ENCODE measurements at places on chromosomes 12 and 14.

- DNase-seq: no peak
Observed at GRCh38 chr12:66531766-66532165, 147.1 kb downstream of the GRIP1 start.

DNA sequence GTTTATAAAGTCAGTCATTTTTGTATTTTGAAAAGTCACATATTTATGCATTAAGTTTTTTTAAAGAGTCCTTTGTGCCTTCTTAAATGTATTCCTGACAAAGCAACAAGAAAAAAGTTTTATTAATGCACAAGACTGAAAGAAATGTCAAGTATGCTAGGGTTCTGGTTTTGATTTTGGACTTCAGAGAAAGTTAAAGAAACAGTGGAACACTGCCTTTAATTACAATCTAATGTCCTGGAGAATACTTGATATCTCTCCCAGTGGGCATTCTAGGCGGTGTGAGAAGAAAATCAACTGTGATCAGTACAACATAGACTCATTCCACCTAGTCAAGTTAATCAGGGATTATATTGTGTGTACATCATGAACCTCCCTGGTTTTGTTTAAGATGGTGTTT, 49.9 kb downstream of the PRICKLE1 start:
- no peak for DNase-seq

- no peak for DNase-seq
Observed at GRCh38 chr12:29152981-29153630, 4.0 kb downstream of the FAR2 start.

GRCh38 chr12:32047357-32048212, 59.1 kb upstream of the BICD1 start:
- no peak for DNase-seq

DNA sequence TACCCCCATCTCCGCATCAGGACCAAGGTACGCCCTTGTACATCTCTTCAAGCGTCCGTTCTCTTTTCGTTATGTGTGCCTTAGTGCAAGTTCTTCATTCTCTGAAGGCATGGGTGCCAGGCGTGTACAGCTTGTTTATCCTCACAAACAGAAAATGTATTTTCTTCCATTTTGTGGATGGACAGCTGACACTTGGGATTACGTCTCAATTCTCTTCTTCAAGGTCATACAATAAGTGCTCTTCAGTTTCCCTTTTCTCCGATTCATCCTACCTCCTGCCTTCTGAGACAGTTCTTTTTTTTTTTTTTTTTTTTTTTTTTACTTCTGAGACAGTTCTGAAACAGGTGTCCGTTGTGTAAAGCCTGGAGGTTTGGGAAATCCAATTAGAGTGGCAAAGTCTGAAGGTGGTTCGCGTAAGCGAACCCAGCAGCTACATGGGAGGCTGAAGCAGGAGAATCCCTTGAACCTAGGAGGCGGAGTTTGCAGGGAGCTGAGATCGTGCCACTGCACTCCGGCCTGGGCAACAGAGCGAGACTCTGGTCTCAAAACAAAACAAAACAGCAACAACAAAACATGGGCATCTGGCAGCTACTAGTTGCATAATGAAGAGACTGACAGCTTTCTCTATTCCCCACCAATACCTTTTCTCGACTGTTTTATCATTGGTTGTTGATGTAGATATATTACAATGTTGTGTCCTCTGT, 734 bp downstream of the COX6A1 start:
- no peak for DNase-seq

DNA sequence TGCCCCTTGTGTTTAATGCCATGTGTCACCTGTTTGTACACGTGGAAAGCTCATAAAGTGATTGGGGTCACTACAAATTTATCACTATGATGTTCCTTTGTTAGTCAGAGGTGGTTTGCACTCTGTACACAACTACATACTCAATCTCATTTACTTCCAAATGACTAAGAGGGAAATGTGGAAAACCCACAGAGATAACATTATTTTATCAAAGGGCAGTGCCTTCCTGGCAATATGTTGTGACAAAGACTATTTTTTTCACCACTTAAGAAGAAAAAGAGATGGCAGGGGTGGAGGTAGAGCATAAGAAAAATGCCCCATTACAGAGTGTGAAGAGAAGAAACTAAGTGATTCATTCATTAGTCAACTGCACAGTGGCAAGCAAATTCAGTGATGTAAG, 1064.1 kb upstream of the FLRT2 start:
- DNase-seq: no peak

DNA sequence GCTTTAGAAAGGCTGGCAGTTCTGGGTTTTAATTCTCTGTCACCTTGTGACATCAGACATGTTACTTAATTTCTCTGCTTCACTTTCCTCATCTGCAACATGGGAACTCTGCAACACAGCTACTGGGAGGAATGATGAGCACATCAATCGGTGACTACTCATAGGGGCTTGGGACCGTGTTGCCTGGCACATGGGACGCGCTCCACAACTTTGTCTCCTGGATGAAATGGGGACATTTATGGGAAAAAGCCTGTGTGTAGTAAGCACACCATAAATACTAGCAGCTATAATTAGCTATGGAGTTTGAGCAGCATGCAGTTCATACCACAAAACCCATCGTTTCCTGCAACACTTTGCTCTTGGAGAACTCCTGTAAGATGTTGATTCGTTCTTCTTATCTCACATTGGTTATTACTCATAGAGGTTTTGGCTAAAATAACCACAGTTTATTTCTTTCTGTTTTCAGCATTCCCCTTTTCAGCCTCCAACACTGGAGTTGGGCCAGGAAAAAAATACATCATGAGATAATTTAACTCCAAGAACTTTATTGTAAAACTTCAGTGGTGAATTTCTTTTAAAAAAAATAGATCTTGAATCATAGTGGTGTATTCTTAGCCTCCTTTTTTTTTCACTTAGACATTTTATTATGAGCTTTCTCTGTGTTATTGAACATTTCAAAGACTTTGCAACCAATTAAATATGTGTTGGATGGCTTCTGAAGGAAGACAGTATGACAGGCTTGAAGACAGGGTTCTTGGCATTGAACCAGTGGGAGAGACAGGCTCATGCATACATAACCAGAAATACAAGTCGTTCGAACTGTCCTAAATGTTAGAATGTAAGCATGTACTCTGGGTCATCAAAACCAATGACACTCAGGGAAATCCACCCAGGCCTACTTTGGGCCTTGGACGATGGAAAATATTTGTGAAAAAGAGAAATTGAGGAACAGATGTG, 72.7 kb downstream of the RIN3 start:
- DNase-seq: peak; percentile 87

DNA sequence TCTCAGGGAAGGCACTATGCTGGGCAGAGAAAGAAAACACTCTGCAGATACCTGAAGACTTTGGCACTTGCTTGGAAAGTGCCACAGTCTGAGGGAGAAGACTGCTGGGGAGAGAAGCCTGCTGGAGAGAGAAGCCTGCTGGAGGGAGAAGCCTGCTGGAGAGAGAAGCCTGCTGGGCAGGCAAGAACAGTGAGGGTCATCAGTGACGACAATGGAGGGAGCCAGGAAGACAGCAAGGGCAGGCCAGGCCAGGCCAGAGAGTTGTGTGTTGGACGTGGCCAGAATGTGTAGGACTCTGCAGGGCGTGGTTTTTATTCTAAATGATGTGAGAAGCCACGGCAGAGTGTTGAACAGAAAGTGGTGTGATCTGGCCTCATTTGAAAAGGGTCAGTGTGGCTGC, 185.3 kb upstream of the ABCD2 start:
- DNase-seq: no peak

GRCh38 chr14:105860615-105861580, 334.5 kb downstream of the TMEM121 start:
- no peak for DNase-seq

DNA sequence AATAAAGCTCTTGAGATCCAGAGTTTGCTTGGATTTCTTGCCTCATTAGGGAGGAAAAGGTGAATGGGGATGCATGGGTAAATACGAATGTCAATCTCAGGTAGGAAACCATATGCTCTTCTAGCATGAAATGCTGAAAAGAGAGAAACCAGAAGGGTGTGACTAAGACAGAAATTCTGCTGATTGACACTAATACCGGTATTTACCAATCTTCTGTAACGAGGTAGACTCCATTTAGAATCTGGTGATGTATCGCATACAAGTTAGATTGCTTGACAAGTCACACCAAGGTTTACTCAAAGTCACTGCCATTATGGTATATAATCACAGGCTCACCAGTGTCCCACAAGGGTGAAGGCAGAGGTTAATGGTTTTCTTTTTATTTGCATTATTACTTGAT, 337.9 kb downstream of the NRXN3 start:
- no peak for DNase-seq

DNA sequence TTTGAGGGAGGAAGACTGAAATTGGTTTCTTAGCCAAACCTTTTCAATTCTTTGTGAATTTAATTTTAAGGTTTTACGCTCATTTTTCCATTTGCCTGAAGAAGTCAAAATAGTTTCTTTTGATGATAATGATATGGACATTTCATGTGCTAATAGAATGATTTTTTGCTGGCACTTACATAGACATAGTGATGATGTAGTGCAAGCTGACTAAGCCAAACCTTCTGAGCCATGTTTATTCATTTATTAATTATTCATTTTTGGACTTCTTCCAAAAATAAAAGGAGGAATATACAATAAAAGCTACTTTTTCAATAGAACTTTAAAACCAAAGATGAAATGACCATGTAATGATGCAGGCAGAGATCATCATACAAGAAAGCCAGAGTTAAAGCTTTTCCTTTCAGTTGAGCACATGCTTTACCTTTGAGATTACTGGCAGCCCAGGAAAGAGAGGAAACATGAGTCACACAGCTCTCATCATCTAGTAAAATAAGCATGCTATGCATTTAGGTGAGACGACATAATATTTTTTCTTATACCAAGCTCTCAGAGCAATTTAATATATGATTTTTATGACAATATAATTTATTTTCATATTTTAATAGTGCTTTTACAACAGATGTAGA, 24.8 kb downstream of the KCNA1 start:
- no peak for DNase-seq

GRCh38 chr12:2344885-2345284, 292.1 kb downstream of the CACNA1C start:
- DNase-seq: no peak

DNA sequence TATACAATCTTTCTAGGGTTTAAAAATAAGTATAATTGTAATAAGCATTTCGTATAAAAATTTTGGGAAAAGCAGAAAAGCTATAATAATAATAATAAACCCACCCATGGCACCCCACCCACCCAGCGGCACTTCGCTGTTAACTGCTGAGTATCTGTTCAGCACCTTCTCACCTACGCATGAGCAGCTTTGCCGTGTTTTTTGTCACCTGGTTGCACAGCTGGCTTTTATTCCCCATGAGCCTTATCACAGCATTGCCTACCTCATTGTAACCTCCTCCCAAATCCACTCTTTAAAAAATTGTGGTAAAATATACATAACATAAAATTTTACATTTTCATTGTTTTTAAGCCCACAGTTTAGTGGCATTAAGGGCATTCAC, 34.7 kb downstream of the CYP46A1 start:
- DNase-seq: no peak

DNA sequence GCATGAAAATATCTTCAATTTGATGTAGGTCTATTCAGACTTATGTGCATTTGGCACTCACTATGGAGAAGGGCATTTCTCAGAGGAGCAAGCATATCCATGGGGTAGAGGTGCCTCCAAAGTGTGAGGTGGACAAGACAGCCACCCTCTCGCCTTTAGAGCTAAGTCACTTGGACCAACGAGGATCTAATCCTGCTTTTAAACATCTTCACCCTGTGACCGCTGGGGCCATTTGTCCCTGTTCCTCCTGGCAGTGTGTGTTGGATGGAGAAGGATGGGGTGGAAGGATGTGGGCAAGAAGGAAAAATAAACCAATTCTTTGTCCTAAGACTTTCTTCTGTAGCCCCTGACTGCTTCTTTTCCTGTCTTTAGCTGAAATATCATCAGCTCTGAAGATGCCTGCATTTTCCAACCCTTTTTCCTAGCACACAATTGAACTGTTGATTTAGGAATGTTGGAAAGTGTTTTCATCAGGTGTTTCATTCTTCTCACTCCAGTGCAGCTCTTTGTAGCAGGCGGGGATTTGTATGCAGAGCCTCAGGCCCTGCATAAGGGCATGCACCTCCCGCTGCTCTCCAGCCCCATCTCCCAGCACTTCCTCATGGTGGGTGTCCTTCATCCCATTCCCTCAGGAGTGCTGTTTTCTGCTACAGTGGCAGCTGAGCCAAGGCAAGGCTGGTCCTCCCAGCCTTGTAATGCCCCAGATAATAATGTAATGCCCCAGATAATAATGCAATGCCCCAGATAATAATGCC, 5.3 kb downstream of the FGF6 start:
- DNase-seq: no peak

- no peak for DNase-seq
Observed at GRCh38 chr12:85693093-85693665, 143.0 kb downstream of the RASSF9 start.

DNA sequence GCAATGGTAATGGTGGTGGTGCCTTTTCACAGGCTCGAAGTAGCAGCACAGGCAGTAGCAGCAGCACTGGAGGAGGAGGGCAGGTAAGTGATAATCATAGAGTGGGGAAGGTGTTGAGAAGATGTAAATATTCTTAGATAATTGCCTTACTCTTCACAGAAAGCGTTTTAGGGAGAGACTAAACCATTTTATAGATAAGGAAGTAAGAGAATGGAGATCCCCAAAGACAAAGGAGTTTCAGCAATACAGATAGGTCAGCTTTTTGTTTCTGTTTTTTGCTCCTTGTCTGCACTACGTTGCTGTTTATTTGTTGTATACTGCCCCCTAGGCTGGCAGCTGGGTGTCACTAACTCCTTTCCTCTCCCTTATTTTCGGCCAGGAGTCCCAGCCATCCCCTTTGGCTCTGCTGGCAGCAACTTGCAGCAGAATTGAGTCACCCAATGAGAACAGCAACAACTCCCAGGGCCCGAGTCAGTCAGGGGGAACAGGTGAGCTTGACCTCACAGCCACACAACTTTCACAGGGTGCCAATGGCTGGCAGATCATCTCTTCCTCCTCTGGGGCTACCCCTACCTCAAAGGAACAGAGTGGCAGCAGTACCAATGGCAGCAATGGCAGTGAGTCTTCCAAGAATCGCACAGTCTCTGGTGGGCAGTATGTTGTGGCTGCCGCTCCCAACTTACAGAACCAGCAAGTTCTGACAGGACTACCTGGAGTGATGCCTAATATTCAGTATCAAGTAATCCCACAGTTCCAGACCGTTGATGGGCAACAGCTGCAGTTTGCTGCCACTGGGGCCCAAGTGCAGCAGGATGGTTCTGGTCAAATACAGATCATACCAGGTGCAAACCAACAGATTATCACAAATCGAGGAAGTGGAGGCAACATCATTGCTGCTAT, 2.0 kb downstream of the SP1 start:
- DNase-seq: peak; percentile 91

GRCh38 chr14:101195309-101195901, 291.9 kb upstream of the RTL1 start:
- DNase-seq: no peak

DNA sequence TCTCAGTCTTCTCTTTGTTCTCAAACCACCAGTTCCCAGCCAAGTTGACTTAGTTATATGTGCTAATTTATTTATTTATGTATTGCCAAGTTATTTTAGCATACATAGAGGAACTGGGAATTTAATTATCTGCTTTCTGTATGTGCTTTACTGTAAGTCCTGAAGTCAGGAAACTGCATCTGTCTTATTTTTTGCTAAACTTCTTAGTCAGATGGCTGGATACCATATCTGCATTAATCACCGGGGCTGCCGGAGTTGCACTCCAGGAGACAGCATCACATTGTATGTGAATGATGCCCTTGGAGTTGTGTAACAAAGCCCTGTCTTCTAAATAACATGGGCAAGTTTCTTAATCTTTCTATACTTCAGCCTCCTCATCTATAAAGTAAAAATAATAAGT, 96.2 kb downstream of the MON2 start:
- DNase-seq: peak; percentile 65
